ENCODE measurements at places on chromosomes 1 and 21.

- no peak for DNase-seq
These were observed 183.0 kb downstream of the SDCCAG8 start for GRCh38 chr1:243438815-243439214.

- DNase-seq, result no peak
These were observed 93.1 kb downstream of the DMRTB1 start for GRCh38 chr1:53552146-53552861.

DNA sequence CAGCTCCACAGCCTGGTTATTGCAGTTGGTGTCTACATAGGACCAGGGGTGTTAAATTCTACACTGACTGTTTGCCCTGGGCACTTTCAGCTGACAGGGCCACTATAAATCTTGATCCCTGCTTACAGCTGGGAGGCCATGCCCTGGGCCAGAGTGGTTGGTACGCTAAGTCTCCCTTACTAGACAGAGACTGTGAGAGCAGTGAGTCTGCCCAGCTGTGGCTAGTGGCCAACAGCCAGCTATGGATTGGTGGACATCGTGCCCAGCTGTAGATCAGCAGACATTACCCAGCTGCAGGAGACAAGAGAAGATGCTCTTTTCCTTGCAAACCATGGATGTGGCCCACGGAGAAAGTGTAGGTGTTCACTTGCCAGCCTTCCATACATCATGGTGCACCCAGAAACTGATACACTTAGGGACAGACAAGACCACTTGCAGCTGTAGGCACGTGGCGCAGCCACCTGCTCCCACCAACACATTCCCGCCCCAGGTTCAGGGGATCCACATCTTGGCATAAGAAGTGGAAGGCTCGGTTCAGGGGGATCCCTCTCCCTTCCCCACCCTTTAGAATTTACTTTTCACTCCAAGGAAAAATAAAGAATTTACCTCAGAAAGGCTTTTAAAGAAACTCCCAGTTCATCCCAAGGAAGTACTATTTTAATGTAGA lies 16.4 kb upstream of the PAX7 start:
- DNase-seq, result no peak

DNA sequence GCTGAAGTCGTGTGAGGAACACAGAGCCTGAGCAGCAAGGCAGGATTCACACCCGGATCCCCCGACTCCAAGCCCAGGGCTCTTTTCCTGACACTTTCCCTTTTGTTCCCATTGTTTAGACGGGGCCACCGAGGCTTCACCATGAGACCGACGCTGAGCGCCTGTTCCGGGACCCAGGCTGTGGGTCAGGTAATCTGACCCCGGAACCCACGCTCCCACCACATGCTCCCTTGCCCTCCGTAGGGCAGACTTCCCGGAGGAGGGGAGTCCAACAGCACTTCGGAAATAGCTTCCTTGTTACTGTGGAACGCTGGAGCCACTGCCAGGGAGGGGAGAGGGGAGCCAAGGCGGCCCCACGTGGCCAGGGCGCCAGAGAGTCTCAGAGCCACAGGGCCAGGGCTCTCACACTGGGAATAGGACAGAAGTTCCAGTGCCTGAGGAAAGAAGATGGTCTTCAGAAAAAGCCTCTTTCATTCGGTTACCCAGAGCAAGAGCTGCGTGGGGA lies 18.4 kb downstream of the RUNX3 start:
- no peak for DNase-seq

- no peak for DNase-seq
These were observed 22.4 kb upstream of the NPPB start for GRCh38 chr1:11880911-11881748.

DNA sequence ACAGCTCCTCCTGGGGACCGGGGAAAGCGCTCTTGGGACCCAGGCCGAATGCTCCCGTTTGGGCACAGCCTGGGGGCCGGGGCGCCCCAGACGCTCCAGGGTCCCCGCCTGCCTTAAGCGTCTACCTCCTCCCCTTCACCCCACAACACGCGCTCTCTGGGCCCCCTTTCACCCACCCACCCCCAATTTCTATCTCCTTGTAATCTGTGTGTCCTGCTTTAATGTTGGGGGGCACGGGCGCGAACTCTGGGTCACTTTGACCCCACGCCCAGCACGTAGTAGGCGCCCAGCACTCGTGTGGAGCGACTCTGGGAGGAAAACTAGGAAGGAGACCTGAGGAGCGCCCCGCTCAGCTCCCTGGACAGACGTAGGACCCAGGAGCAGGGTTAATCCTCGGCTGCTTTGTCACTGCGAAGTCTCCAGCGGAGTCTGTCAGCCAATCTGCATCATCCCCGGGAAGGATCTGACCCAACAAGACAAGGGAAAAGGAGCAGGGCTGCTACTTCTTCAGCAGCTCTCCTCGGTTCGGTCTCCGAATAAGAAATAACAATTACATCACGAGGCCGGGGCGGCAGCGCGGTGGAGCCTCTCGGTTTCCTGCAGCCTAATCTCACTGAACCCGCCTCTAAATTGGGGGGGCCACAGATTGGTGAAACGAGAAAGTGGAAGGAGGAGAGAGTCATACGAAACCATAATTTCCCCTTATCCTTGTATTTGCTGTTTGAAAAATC lies 757 bp upstream of the NRIP1 start:
- peak; percentile 86 for DNase-seq

GRCh38 chr1:229091721-229092136 lies 179.2 kb upstream of the RAB4A start:
- no peak for DNase-seq
